ENCODE measurements at places on chromosomes 5 and 9.

DNA sequence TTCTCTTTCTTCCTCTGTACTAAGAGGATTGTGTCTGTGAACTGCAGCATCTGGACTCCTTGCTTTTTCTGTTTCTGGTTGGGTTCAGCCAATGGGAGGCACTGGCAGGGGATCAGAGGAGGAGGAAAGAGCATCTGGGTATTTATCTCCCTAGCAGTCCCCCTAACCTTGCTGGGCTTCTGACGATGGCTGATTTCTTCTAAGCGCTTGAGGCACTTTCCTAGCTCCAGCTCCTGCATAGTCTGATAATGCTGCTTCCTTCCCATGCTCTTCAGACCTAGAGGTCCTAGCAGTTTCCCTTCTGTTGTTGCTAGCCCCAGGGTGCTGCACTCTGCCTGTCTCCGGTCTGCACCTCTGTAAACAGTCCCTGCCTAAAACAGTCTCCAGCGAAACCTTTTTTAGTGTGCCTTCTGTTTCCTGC is 225.1 kb downstream of the PDZD2 start:
- no peak for DNase-seq

- no peak for DNase-seq
These were observed 755 bp downstream of the CDKN2B start for GRCh38 chr9:22008384-22008716.

DNA sequence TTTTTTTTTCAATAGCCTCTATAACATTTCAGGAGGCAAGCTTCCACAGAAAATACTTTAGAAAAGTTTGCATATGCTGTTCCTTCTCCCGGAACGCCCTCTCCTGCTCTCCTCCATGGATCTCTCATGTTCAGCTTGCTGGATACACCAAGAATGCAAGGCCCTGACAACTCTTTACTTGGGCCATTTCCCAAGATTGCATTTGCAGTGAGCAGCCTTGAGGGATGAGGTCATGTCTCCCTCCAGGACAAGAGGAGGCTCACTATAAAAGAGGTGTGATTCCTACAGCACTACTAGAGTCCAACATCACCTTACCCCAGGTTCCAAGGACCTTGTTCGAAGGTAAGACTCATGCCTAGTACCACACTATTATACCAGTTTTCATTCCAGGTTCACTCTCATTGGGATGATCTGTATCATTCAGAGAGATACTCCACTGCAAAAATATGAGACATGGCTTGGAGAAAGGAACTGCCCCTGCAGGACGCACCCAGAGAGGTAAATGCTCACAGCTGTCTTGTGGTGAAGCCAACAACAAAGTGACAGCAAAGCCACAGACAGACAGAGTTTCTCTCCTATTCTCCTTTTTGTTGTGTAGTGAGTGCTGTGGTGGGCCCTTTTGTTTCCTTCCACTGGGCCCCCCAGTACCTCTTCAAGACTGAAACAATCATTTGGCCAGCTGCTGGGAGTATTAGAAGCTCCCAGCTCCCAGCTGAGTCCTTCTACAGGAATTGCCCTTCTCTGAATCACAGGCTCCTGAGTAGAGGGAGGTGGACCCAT is 151.7 kb upstream of the ZNF366 start:
- no peak for DNase-seq

DNA sequence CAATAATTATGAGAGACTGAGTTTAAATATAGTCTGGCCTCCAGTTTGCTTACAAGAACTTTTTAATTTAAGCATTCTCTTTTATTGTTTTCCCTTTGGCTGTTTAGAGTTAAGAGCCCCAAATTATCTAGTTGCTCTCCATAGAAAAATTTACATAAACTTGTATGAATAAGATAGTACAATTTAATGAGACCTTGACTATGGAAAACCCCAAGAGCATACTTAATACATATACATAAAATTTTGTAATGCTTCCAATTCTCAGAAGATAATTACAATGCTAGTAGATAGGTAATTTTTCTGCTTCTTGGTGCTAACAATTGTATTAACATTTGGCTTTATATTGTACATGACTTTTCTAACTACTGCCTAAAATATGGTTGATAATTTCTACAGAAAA is 20.3 kb upstream of the MSH3 start:
- DNase-seq = no peak

- no peak for DNase-seq
These were observed 117.7 kb downstream of the STARD4 start for GRCh38 chr5:111394586-111394985.

GRCh38 chr9:20307621-20308020 is 314.7 kb downstream of the MLLT3 start:
- DNase-seq = no peak

DNA sequence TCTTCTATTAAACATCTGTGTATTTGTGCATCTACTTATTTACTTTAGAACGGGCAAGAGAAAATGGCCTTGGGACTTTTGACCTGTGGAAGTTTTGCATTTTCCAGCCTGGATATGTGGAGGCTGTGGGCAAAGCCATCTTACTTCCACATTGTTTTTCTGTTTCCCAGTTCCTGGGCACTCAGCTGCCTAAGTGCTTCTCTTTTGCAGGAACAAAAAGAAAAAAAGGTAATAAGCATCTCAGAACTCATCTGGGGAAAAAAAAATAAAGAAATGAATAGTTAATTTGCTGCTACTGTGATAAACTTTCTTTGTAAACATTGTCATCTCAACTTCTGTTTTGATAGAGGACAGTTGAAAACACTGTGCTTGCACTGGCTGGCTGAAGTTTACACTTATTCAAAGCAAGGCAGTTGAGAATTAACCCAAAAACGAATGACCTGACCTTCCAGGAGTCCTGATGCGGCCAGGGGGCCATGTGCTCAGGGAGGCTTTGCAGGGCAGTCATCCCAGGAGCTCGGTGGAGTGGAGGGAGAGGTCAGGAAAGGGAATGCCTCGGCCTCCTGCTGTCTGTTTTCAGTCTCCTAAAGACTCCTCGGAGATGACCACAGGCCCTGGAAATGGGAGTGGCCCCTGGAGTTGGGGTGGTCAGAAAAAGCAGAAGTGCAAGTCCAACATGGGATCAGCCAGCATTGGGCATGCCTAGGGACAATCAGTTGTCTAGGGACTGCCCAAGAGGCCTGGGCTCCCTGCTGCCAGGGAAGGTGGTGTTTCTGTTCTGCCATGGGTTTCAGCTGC is 75.5 kb downstream of the RAI14 start:
- DNase-seq = no peak

GRCh38 chr5:174222891-174223290 is 177.4 kb downstream of the NSG2 start:
- no peak for DNase-seq

- no peak for DNase-seq
These were observed 14.4 kb upstream of the PHF19 start for GRCh38 chr9:120891245-120891883.

DNA sequence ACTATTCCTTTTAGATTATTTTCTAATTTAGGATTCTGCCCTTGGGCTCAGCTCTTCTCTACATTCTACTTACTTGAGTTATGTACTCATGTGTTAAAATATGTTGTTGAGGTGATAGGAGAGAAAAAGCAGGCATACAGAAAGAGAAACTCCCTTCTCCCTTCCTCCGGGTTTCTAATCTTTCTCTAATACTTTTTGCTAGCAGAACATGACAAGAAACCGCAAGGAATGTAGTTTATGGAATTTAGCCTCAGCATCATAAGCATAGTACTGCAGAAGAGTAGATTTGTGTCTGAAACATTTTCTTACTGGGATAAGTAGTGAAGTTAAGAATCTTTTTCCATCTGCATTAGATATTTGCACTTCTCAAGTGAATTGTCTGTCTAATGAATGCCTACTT is 139.5 kb upstream of the CYLC2 start:
- no peak for DNase-seq

DNA sequence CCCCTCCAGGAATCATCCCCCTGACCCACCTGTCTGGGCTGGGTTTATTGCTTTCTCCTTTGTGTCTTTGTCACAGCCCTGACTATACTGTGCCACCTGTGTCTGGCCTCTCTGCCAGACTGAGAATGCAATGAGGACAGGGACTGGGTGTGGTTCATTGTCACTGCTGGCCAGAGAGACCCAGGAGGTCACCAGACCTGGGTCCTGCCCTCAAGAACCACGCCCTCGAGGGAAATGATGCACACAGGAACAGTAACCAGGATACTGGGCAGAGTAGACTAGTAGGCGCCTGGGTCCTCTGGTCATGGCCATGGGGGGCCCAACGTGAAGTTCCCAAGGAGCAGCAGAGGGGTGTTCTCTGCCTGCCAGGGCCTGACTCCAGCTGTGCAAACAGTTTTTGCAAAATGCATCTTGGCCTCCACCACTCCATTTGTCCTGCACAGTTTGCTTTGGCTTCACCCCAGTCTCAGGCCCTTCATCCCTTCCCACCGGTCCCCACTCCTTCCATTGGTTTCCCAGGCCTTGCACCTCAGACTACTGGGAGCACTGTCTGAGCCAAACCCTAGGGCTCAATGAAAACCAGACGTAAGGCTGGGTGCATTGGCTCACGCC is 17.8 kb downstream of the RGS3 start:
- no peak for DNase-seq

DNA sequence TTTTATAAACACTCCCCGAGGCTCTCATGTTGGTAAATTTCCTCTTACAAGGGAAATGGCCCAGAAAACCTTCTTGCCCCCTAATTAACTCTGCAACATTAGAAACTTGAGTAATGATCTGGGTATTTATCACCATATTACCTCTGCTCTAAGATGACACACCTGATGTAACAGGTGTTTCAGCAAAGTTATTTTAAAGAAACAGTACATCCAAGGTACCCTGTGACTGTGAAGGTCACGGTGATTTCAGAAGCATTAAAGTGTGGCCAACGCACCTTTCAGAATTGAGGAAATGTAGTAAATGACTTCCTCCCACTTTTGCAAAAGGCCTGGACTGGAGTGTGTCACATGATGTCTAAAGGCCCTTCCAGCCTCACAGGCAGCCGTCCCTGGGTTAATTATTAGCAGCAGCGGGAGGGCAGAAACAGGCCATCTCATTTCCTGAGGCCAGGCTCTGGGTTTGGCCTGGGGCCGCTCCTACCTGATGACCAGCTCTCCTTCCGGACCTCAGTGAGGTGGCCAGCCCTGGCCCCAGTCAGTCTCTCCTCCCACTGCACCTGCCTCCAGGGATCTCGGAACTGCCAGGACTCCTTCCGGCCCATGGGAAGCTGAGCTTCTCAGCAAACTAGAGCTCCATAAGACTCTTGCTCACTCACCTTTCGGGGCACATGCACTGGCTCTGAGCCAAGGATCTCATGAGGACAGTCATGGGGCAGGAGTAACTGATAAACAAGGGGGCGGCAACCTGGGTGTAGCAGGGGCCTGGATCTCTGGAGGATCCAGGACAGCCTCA is 20.7 kb downstream of the PTPN3 start:
- DNase-seq = no peak

DNA sequence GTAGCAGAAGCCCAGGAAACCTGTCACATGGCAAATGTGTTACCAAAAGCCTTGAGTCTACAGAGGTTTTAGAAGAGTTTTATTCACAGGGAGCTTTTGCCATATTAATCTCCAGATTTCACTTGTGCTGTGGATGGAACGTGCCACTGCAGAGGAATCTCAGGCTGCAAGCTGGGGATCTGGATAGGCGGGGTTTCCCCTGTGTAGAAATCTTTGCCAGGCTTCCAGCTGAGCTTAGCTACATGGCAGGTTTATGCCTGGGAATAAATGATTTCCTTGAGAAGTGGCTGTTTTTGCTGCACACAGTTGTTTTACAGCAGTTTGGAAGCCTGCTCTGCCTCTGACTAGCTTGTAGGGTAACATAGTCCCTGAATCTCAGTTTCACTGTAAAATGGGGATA is 224.6 kb upstream of the PLPPR1 start:
- DNase-seq = no peak

DNA sequence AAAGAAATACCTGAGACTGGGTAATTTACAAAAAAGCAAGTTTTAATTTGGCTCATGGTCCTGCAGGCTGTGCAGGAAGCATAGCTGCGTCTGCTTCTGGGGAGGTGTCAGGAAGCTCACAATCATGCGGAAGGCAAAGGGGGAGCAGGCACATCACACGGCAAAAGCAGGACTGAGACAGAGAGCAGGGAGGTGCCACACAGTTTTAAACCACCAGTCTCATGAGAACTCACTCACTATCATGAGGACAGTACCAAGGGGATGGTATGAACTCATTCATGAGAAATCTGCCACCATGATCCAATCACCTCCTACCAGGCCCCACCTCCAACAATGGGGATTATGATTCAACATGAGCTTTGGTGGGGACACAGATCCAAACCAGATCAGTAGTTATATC is 96.2 kb downstream of the OSTF1 start:
- DNase-seq = no peak

- DNase-seq = no peak
These were observed 26.2 kb downstream of the WWC1 start for GRCh38 chr5:168317521-168318147.

- DNase-seq = no peak
These were observed 46.9 kb upstream of the EGFL7 start for GRCh38 chr9:136615631-136616306.

DNA sequence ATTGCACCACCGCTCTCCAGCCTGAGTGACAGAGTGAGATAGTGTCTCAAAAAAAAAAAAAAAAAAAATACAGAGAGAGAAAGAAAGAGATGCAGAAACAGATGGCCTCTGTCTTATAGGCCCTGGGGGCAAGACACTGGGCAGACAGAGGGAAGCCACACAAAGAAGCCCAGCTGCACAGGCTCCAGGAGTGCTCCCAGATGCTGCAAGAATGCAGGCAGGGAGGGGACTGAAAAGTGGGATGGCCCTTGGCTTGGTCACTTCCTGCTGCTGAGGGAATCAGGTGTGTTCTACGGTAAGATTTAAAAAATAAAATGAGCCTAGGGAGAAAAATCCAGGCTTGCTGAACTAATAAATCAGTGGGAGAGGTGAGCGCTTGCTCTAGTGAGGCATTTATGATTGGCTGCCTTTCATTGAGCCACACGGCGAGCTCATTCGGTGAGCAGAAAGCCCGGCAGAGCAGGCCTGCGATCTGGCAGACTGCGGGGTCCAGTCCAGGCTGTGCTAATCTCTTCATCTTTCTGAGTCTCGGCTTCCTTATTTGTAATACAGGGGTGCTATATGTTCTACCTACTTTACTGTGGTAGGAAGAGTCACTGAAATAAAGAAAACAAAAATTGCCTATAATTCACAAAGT is 80.6 kb downstream of the RAD23B start:
- DNase-seq = no peak

DNA sequence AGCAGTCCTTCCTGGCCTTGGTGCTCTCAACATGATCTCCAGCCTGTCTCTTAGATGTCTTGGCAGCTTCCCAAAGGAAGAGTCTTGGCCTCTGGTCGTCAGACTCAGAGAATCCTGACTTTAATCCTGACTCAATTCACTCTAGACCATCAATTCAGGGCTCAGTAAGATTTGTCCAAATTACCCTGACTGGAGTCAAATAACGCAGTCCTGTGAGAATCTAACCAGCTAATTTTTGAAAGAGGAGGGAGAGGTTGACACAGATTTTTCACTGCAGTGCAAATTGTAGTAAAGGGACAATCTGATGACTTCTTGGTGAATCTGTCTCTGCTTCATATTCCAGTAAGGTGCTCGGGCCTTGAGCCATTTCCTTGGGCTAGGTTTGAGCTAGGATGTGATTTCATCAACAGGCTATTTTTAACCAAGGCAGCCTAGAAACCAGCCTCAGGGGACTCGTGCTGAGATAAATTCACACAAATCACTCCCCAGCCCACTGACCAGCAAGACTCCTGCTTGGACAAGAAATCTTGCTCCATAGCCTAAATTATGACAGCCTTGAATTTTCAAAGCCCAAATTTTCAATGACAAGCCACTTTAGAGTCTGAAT is 257.4 kb downstream of the ENC1 start:
- no peak for DNase-seq

GRCh38 chr5:160453751-160454150 is 32.1 kb downstream of the PTTG1 start:
- no peak for DNase-seq

- DNase-seq = peak; percentile 27
These were observed 34.0 kb downstream of the B4GALT1 start for GRCh38 chr9:33133186-33133585.

GRCh38 chr9:88187631-88188030 is 49.4 kb upstream of the SPATA31C2 start:
- no peak for DNase-seq

All from Ammon's horn (tissue), 1 donor.